ENCODE measurements at places on chromosomes 7 and 10.
A peak's percentile ranks its signal among the peaks of the same experiment; 100 is the strongest.

- no peak for DNase-seq
Measured at GRCh38 chr7:68820321-68820720, 778.0 kb upstream of the AUTS2 start.

DNA sequence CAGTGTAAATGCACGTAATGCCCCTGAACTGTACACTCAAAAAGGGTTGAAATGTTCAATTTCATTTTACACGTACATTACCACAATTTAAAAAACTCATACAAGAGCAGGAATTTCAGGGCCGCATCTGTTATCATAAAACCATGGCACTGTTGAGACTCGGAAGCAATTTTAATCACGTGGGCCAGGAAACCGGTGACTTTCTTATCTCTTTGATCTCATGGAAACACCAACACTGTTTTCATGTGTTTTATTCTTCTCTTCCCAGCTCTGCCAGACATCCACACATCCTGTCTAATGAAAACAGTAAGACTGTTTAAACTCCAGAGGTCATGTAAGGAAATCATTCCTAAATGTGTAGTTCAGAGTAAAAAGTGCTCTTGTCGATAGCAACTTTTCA, 35.9 kb downstream of the PTPRE start:
- DNase-seq: no peak

DNA sequence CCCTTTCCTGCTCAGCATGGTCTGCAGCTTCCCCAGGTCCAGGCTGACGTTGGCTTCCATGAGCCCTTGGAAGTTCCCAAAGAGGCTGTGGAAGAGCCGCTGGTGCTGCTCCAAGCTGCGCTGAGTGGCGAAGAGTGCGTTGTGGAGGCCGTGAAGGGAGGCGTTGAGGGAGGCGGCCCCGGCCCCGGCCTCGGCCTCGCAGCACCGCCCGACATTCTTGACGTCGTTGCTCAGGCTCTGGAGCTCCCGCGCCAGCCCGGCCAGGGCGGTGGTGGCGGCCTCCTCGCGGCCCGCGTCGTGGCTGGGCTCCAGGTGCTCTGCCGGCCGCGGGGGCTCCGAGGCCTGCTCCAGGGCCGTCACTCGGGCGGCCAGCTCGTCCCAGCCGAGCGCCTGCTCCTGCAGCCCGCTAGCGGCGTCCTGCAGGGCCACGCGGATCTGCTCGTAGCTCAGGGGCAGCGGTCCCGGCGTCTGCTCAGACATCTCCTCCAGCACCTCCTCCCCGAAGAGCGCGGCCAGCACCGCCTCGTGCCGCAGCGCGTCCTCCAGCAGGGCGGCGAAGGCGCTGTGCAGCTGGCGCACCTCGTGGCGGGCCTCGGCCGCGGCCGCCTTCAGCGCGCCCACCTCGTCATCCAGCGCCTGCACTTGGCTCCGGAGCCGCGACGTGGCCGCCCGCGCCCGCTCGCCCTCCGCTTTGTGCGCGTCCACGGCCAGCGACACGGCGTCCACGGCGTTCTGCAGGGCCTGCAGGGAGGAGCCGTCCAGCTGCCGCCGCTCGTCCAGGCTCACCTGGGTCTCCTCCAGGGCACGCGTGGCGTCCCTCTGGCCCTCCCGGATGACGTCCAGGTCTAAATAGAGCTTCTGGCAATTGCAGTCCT, 14.7 kb downstream of the MMRN2 start:
- no peak for DNase-seq

GRCh38 chr7:27251136-27251651, 8.6 kb downstream of the EVX1 start:
- DNase-seq: peak; percentile 23

- DNase-seq: no peak
Measured at GRCh38 chr10:87045434-87045938, 25.4 kb downstream of the FAM25A start.

DNA sequence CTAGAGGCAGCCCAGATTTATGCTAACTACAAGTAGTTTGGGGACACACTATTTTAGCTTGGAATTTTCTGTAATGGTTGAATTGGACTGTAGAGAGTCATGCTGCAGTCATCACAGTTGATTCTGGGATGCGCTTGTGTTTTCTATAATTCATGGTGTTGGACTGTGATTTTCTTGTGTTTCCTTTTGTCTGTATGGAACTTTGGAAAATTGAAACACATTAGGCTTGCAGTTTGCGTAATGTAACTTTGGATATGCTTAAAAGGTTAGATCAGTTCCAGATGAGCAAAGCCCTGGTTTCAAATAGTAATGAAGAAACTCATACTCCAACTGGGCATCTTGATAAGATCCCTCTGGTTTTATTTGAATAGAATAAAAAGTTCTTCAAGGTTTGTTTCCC, 502.2 kb downstream of the ARL4A start:
- DNase-seq: no peak

DNA sequence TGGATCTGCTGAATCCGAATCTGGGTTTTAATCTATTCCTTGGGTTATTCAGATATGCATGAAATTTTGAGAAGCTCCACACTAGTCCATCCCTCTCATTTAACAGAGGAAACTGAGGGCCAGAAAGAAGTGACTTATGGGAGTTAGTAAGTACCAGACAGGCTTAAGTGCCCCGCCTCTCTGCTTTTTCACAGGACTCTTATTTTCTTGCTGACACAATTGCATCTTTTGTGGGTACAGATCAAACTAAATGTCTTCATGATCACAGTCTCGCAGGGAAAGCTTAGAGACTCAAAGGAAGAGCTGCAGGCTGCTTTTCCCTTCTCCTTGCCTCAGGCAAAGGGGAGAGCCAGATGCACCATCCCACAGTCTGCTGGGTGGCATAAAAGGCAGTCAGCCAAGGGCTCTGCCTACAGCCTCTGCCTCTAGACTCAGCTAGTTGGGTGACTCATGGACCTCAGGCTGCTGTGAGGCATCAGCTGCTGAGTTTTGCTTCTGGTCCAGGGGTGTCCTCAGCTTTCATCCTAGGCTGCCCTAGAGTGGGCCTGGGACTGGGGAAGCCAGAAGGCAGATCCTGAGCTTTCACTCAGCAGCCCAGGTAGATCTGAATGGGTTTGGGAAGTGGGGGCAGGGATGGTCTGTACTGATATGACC, 11.6 kb downstream of the GOLGA7B start:
- no peak for DNase-seq

GRCh38 chr10:87101996-87102395, 7.0 kb downstream of the SHLD2 start:
- no peak for DNase-seq

DNA sequence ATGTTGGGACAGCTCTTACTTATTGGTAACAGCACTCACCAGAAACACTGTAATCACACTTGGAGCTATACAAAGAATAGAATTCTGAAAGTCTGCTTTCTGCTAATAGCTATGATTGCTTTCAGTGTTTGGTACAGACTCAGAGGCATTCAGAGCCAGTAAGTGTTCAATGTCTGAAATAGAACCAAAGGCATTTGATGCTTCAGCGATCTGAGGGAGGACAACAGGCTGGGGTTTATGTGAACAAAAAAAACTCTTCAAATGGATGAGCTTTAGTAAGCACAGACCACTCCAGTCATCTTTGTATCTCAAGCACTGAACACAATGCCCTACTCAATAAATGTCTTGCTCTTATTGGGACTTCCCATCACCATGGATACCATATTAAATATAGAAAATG, 322.8 kb upstream of the GRM3 start:
- peak; percentile 21 for DNase-seq

- no peak for DNase-seq
Measured at GRCh38 chr10:78405736-78406135, 372.1 kb downstream of the RPS24 start.

DNA sequence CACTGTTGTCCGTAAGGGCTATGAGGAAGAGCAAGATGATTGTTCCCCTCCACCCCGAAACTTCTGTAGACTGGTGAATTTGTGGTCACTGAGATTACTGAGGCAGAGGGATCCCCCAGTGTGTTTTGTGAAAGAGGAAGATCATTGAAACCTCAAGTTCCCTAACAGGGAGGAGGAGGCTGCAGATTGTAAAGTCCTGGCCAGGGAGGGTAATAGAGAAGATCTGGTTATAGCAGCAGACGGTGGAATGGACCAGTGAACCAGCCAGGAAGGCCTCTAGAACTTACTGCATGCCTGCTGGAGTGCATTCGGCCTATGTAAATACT, 31.1 kb downstream of the LMTK2 start:
- no peak for DNase-seq

DNA sequence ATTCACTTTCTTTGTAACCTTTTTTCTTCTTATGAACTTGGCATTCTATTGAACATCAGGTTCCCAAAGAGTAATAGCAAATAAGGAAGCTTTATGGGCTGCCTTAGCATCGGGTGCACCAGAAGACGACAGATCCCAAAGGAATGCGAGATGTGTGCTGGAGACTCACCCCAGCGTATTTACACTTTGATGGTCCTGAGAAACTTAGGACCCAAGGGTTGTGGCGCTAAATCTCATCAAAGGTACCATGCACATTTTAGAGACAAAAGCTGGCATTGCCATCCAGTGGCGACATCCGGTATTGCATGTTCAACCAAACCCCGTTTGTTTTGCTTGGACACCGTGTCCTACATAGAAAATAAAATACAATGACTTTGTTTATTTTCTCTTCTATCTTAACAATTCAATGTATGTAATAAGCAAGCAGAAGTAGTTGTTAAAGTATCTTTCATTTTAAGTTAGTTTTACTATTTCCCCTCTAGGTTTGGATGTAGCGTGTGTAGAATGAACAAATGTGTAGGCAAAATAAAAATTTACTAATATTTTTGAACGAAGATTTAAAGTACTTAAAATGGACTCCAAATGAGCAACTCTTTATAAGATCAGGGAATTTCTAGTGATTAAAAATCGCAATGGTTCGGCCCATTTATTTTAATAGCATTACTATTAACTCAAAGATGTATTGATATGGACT, 1154.8 kb downstream of the GATA3 start:
- DNase-seq: peak; percentile 70

GRCh38 chr10:29102233-29102632, 186.6 kb upstream of the LYZL1 start:
- DNase-seq: no peak

GRCh38 chr7:2165610-2166594, 66.8 kb downstream of the MAD1L1 start:
- no peak for DNase-seq

- DNase-seq: no peak
Measured at GRCh38 chr10:35690534-35690933, 48.4 kb upstream of the FZD8 start.

GRCh38 chr10:30553018-30553625, 76.4 kb downstream of the LYZL2 start:
- peak; percentile 21 for DNase-seq

DNA sequence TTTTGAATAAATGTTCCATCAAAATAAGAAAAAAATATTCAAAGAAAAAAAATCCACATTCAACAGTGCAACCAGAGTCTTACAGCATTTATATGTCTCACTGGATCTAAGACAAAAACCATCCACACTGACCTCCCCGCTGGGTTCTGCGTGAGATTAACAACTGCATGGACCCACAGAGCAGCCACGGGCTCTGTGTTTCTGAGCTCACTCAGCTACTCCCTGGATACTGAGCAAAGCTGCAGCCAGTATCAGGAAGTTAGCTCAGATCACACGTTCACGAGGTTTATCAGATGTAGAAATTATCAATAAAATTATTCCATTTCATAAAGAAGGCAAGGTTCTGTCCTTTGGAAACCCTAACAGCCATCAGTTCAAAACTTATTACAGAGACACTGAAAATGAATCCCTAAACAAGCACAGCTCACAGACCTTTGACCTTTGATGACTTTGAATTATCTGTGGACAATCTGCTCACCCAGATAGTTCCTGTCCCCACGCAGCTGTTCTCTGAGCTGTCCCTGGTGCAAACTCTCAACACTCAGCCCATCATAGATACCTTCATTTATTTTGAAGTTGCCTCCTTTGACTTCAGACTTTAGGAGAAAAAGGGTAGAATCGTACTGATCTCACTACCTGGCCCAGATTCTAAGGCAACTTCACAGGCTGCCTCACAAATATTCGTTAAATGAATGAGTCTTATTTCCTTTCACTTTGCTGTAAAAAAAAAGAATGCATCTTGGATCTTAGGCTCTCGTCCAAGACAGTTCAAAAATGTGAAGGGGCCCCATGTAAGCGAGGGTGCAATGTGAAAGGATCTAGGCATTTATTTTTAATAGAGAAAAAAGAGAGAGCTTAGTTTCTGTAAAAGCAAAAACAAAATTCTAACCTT, 67.7 kb upstream of the SVIL start:
- DNase-seq: no peak

DNA sequence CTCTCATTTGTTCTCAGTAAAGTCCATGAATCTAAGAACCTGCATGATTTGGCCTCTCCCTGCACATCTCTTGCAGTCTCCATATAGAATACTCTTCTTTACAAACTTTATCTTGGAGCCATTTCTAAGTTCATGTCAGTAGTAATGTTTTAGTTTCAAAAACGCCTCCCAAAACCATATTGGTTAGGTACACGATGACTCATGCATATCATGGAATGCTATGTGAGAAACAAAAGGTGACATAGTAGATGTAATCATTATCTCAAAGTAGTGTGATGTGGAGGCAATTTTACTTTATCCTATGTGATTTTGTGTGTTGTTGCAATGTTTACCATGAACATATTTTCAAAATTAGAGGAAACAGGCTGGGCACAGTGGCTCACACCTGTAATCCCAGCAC, 520.7 kb downstream of the KCNMA1 start:
- DNase-seq: no peak

DNA sequence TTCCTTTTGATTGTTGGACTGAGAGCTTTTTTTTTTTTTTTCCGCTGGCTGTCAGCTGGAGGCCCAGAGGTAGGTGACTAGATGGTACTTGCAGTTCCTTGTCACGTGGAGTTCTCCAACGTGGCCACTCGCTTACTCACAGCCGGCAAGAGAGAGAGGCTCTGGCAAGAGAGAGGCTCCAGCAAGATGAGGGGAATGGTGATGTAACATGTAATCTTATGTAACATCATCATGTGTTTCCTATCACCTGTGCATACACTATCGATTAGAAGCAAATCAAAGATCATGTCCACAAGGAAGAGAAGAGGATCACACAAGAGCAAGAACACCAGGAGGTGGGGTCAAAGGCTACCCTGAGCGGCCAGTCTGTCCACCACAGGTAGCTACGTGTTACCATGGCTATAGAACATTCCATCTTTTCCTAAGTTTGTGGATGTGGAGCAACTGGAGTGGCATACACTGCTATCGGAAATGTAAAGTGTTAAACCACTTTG, 4.0 kb upstream of the BORCS7 start:
- no peak for DNase-seq

DNA sequence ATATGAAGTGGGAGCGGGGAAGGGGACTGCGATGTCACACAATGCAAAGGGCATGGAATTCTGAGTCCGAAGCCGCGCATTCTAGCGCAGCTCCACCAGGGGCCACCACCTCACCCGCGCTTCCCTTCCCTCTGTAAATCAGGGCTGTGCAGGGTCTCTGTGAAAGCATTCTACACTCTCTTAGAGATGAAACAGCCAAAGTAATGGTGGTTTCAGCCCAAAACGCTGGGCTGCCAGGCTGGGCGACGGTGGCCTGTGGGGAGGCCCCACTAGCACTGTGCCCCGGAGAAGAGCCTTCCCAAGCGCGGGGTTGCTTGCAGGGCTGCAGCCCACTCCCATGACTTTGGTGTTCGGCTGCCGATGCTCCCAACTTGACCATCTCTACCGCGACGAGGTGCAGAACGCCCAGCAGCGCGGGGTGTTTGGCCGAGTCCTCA, 11.4 kb downstream of the ATG9B start:
- DNase-seq: no peak

GRCh38 chr7:77980087-77980713, 181.6 kb downstream of the PHTF2 start:
- DNase-seq: no peak

Data from neuronal stem cell (in vitro differentiated cells).